ENCODE measurements at places on chromosomes 7 and 10.
A peak's percentile ranks its signal among the peaks of the same experiment; 100 is the strongest.

GRCh38 chr7:154853727-154854095, 149.2 kb downstream of the PAXIP1 start:
- no peak for DNase-seq

- no peak for DNase-seq
Observed at GRCh38 chr7:110311556-110311955, 779.4 kb upstream of the LRRN3 start.

DNA sequence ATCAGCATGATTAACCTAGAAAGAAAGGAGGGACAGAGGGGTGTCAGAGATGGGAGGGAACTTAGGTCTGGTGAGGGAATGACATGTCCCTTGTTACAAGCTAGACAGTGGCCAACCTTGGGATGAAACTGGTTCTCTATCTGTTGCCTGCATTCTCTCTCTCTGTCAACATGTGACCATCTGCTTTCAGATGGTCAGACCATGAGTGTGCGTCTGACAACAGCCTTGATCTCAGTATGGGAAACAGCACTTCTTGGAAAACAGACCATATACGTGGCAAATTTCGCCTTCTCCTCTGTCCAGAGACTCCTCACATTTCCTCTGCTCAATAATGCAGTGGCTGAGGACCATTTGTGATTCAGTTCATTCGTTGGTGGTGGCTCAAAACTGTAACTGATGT, 845.9 kb downstream of the TYW1 start:
- no peak for DNase-seq

DNA sequence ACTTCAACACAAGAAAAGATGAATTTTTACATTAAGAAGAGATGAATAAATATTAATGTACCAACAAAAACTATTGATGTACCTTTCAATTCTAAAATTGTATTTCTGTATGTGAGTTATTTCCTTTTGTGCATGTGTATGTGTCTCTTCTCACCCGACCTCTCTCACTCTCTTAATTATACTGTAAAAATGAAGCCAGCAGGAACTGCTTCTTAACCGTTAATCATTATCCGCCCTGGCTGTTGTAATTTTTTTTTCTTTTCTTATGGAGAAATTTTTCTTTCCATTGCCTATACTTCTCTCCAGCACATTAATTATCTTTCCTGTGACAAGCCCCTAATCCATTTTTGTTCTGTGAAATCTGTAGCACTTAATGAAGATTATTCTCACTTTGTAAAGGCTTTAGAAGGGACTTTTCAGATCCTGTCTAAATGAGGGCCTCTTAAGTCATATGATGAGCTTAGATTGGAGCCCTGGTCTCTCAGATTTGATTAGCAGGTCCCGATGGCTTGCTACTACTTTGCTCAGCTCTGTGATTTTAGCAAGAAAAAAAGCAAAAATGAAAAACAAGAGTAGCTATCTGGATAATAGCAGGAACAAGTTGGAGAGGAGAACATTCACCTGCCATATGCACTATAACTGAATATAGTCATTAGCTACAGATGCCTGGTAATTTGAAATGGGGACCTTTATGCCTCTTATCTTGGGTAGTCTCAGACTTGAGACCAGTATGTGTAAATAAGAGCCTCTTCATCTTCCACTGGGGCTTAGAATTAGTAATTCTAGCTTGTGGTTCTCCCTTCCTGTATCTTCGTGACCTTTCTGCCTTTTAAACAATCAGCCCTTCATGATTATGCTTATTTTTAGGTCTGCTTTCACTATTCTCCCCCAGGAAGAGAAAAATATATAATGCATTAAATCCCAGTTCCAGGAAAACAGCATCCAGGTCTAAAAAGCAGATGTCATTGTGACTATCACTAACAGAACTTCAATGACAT, 80.0 kb upstream of the COL1A2 start:
- DNase-seq: no peak

DNA sequence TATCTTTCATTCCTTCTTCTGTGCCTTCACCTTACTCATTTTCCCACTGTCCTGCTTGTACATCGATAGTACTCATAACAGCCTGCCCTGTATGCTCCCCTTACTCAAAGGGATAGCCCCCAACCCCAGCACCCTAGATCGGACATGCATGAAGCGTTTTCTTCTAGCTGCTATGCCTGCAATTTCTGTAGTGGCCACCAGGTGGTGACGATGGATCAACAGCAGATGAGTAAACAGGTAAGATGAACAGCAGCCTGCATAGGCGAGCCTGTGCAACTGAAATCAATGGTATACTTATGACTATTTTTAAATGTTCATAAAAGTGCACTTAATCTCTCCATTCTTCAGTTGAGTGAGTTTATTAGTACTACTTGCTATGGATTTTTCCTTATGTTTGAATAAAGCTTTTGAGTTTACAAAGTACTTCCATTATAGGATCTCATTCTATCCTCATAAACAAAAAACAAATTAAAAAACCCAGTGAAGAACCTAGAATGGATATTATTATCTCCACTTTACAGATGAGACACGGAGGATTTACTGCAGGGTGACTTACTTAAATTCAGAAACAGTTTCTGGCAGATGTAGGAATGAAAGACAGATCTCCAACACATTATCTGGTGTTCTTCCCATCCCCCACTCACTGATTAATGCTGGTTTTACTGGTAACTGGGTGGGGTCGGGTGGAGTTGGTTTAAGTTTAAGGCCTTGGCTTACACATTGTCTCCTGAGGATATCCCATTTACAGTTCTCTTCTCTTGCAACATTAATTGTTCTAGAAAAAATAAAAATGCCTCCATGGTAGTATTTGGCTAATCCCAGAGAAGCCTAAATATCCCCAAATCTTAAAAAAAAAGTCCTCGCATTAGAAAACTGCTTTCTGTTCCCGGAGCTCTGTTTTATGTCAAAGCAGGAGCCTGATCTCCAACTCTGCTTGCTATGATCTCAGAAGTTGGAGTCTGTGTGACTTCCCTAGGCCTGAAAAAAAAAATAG, 222.1 kb downstream of the GLI3 start:
- peak; percentile 15 for DNase-seq

- no peak for DNase-seq
Observed at GRCh38 chr7:45653209-45653907, 79.2 kb downstream of the ADCY1 start.

DNA sequence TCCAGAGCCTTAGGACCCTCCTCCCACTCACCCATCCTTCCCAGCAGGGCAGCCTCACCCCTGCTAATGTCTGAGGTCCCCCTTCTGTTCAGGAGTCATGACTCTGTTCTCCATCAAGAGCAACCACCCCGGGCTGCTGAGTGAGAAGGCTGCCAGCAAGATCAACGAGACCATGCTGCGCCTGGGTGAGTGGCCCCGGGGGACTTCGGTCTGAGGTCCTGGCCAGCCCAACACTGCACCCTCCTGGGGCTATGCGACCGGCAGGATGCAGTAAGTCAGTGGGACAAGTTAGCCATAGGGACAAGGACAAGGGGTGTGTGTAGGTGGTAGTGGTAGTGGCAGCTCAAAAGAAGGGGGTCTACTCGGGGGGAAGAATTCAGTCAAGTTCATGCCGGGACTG, 16.2 kb upstream of the AHCYL2 start:
- DNase-seq: no peak

GRCh38 chr10:22651276-22651980, 63.0 kb downstream of the PIP4K2A start:
- DNase-seq: no peak

DNA sequence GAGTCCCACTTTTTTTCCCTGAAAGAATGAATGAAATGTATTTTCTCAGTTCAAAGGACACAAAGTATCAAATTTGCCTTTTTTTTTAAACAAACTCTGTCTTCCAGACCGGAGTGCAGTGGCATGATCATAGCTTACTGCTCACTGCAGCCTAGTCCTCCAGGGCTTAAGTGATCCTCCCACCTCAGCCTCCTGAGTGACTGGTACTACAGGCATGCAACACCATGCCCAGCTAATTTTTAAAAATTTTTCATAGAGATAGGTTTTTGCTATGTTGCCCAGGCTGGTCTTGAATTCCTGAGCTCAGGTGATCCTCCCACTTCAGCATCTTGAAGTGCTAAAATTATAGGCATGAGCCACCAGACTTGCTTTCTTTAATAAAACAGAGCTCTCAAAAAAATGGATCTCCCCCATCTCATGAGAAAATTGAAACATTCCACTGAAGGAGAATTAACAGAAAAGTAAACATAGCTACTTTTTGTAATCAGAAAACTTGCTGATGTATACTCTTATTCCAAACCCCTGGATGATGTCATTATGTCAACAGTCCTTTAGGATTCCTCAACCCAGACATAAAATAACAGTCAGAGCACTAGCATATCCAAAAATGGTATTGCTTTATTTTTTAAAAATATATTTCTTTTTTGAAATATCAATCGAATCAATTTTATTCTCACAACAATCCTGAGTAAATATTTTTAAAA, 12.3 kb upstream of the TRDMT1 start:
- no peak for DNase-seq

- DNase-seq: no peak
Observed at GRCh38 chr7:45177801-45178200, 20.2 kb downstream of the RAMP3 start.

DNA sequence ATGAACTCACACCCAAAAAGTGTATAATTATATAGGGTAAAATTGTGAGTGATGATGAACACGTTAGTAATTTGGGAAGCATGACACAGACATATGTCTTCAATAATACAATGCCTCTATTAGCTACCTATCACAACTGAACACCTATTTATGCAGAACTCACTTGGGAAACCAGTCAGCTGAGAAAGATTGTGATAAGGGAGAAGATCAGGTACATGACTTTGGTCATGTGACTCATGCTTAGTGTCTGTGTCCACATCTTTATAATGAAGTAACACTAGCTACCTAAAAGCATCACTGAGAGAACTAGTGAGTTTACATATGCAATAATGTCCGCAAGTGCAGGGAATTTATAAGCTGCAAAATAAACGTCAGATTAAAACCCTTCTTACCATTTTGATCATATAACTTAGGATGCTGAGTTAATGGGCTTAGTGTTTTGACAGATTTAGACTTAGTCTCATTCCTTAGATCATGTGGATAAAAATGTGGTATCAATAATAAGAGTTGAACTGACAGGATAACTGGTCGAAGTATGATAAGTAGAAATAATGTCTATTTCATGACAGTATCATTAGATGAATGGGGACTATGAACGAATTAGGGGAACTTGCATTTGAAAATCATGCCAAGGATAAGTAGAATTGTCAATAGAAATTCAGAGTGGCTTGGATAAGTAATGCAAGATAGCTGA, 11.6 kb downstream of the VWDE start:
- DNase-seq: no peak

GRCh38 chr7:132112106-132112505, 464.2 kb downstream of the PLXNA4 start:
- DNase-seq: no peak

DNA sequence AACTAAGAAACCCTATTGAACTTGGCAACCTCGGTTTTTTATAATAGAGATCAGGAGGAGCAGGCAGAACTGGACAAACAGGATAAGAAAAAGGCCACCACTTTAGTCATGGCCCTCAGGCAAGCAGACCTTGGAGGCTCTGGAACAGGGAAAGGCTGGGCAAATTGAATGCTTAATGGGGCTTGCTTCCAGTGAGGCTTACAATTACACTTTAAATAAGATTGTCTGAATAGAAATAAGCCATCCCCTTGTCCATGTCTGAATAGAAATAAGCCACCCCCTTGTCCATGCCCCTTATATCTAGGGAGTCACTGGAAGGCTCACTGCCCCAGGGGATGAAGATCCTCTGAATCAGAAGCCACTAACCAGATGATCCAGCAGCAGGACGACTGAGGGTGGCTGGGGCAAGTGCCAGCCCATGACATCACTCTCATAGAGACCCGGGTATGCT, 40.6 kb downstream of the AKR1B15 start:
- DNase-seq: no peak

DNA sequence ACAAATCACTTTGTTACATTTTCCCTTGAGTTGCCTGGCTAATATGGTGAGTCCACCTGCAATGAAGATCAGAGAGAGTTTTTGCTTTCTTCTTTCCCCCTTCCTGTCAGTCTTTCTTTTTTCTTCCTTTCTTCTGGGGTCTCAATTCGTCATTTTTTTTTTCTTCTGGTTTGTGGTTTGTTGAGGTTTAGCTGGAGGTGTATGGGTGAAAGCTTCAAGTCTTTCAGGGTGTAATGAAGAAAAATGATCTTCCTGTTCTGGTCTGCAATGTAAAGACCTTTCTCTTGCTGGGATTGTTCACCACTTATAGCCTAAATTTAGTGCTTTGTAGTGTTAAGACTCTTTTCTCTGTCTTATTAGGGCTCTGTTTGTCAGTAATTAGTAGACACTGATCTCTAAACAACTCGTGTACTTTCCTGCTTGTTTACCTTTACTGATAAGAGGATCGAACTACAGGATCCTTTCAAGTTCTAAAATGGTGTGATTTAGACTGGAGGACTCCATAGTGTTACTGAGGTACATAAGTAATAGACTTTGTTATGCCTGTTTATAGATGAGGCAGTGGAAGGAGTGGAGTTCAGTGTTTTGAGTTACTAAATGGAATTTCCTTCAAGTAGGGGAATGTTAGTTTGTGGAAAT, 129.1 kb downstream of the SUGCT start:
- no peak for DNase-seq

DNA sequence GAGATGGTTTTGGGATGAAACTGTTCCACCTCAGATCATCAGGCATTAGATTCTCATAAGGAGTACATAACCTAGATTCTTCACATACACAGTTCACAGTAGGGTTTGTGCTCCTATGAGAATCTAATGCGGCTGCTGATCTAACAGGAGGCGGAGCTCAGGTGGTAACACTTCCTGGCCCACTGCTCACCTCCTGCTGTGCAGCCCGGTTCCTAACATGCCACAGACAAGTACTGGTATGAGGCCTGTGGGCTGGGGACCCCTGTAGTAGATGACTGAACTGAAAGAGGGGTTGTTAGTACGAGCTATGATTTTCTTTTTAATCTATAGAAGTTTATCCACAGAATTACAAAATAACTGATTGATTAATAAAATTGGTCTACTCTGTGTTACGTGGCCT, 48.1 kb downstream of the DGKB start:
- DNase-seq: no peak

- no peak for DNase-seq
Observed at GRCh38 chr10:75623310-75624093, 192.1 kb downstream of the LRMDA start.

All from CD4-positive, alpha-beta T cell treated with Interferon alpha-2 for 1 hour (primary cell).